Sigmoid colon (tissue), 7 donors: ENCODE measurements at places on chromosomes 1 and 21. TPM values are rescaled to one million over a fixed set of nuclear protein-coding genes. Genes with fewer than 3 reads are reported as not detected.

TMPRSS15 gene
- not detected for total RNA-seq

FMN2 gene
- total RNA-seq: 10.3 TPM

CYP4B1 gene
- total RNA-seq: 50.3 TPM

PTPN7 gene
- total RNA-seq: 0.71 TPM
